Lung (tissue), 17 donors: ENCODE measurements at places on chromosomes 2 and 18. TPM values are rescaled to one million over a fixed set of nuclear protein-coding genes. Genes with fewer than 3 reads are reported as not detected.

The MFSD2B gene
- total RNA-seq, result 2.3 TPM

The SEH1L gene
- 43.8 TPM for total RNA-seq

The EFEMP1 gene
- total RNA-seq, result 205 TPM

- peak; percentile 88 for DNase-seq
These were observed at the start of gene CDCA7 for GRCh38 chr2:173354582-173355131. CDCA7 (plus strand) TSS chr2:173354872; CDS start chr2:173354964, 92 bp downstream.

DNA sequence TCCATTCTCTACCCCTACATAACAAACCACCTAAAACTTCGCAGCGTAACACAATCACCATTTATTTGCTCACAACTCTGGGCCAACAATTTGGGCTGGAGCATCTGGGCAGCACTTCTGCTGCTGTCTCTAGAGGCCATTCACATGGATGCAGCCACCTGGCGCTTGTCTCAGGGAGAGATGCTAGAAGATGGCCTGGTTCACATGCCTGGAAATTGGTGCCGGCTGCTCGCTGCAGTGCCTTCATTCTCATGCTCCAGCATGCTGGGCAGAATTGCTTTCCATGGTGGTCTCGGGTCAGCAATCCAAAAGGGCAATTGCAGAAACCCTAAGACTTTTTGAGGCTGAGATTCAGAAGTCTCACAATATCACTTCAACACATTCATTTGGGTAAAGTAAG, 157.4 kb downstream of the SUCLG1 start:
- DNase-seq, result no peak

GRCh38 chr2:133489641-133490410, 78.4 kb downstream of the NCKAP5 start:
- DNase-seq, result peak; percentile 53
